ENCODE measurements at places on chromosomes 1 and 21.

- no peak for DNase-seq
These were observed 13.6 kb downstream of the IPO9 start for GRCh38 chr1:201842472-201843027.

GRCh38 chr1:150944856-150945255 is 18.7 kb downstream of the SETDB1 start:
- DNase-seq: no peak

DNA sequence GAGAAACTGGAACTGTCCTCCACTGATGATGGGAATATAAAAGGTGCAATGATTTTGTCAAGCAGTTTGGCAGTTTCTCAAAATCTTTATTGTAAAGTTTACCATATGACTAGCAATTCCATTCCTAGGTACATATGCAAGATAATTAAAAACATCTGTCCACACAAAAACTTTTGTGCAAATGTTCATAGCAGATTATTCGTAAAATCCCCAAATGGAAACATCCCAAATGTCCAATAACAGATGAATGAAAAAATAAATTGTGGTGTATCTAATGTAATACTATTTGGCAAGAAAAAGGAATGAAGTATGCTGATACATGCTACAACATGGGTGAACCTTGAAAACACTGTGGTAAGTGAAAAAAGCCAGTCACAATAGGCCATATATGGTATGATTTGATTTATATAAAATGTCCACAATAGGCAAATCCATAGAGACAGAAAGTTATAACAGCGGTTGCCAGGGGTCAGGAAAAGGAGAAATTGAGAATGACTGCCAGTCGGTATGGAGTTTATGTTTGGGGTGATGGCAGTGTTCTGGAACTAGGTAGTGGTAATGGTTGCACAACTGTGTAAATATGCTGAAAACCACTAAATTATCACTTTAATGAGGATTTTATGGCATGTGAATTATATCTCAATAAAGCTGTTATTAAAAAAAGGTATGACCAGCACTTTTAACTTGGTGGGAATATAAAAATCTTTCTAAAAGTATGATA is 81.7 kb upstream of the BEND5 start:
- DNase-seq: no peak

- no peak for DNase-seq
These were observed 24.7 kb downstream of the ADAMTS1 start for GRCh38 chr21:26820509-26820908.

DNA sequence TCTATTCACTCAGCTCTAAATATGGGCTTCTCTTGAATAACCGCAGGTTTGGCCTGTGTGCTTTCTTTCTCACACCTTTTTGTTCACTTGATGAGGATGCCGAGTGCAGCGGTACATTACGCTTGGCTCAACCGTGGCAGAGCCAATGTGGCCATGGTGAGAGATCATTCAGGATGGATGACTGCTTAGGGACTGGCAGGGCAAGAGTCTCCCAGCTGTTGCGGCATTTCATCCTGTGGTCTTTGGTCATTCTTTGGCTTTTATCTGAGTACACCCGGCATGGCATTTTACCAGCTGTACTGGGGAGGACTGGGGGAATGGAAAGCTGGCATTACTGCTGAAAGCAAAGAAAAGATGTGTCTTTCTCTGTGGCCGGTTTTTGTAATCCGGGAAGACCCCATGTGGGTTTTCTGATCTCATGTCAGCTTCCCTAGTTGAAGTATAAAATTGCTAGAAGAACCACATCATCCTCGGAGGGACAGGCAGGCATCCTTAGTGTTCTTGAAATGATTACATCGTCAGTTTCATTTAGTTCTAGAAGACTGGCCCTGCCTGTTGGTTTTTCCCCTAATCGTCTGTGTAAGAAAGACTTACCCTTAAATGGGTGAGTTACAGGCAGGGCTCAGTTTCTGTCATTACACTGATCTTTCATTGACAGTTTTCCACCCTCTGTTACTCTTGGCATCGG is 15.1 kb downstream of the PCP4 start:
- DNase-seq: no peak

DNA sequence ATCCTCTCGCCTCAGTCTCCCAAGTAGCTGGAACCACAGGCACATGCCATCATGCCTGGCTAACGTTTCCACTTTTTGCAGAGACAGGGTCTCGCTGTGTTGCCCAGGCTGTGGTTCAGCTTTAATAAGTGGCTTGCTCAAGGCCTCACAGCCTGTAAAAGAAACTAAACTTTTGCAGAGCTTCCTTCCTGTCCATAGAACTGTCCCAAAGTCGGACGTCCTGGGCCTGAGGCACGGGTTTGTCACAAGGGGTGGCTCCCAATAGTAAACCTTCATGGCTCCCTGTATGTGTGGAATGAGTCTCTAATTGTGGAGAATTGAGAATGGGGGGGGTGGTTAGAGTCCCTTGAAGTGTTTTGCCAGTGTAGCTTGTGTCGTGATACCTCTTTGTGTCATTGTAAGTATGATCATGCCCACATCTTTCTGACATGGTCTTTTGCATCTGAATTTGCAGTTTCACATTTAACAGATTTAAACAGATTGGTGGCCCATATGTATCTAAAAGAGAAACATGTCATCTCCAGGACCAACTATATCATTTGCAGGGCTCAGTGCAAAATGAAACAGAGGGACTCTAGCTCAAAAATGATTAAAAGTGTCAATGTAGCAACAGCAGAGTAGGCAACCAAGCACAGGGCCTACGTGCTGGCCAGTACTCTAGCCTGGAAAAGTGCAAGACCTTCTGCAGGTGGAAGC is 332.1 kb downstream of the KIF26B start:
- no peak for DNase-seq

DNA sequence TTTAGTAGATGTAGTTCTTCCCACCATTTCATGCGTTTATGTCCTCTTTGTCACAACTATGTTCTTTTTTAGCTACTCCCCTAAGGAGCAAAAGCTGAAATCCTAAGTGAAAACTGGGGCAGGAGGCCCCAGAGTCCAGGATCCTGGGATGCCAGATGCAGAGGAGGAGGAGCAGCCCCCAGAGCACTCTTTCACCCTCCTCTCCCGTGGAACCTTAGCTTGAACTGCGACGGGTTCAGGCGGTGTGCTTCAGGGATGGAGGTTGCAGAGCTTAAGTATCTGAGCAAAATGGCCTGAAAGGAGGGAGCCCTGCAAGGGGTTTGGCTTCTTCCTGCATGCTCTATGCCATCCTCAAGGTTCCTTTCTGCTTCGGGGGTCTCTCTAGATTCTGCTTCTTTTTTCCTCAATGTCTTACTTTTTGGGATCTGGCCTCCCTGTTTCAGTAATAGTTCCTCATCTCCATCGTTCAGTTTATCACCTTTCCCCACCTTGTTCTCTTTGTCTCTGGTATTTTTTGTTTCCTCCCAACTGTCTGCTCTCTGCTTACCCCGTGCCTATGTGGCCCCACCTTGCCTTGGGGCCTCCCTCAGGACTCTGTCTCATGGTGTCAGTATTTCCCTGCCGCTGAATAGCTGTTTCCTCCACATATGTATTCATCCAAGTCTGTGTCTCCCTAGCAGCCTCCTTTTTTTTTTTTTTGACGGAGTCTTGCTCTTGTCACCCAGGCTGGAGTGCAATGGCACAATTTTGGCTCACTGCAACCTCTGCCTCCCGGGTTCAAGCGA is 2.7 kb upstream of the NHLH1 start:
- no peak for DNase-seq

GRCh38 chr1:97192872-97193572 is 471.4 kb downstream of the PTBP2 start:
- no peak for DNase-seq

- no peak for DNase-seq
These were observed 305.1 kb downstream of the LTN1 start for GRCh38 chr21:28687586-28687985.

DNA sequence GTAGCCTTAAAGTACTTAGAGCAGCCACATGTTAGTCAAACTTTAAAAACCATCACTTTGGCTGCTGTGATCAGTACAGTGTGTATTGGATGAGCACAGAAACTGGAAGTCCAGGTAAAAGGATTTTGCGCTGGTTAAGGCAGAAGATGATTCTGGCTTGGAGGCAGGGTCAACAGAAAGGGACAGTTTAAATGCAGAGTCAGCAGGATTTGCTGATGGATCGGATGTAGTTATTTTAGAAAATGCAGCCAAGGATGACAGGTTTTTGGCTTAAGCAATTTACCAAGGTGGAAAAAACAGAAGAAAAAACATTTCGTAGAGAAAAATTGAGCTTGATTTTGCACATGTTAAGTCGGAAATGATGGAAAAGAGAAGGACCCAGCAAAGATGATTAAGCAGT is 45.9 kb upstream of the MORC3 start:
- no peak for DNase-seq

DNA sequence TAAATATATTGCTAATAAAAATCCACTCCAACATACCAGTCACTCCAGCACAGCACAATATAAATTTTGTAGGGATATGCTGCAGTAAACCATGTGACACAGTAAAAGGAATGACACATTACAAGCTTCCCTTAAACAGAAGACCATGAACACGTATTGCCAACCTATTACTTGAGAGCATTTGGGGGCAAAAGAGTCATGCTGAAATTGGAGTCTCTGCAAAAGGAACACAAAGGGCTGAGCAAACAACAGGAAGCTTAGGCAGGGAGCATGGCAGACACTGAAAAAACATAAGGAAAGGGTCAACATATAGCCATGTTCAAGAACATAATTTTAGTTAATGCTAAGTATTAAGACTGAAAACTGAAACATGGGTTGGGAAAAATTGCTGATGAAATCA is 214.5 kb downstream of the SMYD3 start:
- no peak for DNase-seq

DNA sequence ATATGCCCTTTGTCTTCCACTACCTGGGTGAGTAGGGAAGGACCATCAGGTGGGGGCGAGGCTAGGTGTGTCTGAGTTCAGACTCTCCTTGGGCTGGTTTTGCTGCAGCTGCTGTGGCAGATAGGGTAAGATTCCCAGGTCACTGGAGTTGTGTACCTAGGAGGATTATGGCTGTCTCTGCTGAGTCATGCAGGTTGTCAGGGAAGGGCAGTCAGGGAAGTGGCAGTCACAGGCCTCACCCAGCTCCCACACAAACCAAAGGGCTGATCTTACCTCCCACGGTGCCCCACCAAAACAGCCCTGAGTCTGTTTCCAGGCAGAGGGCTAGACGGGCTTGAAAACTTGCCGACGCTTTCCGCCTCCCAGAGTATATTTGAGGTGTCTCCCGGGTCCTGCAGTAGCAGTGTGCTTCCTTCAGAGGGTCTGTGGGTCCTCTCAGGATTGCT is 201.6 kb upstream of the PLXNA2 start:
- no peak for DNase-seq

Measured in activated CD4-positive, alpha-beta T cell treated with anti-CD3 and anti-CD28 coated beads, Interleukin-2, amount 10 ng/mL, durations not matched to agents 7 days and 5 days (primary cell).